ENCODE measurements at places on chromosomes 13 and 19. TPM values are rescaled to one million over a fixed set of nuclear protein-coding genes. Genes with fewer than 3 reads are reported as not detected.

The BIVM gene
- 6.7 TPM for total RNA-seq

The KIRREL2 gene
- total RNA-seq, result not detected

The KRTDAP gene
- not detected for total RNA-seq

The LIG4 gene
- total RNA-seq, result 4.6 TPM

The SLC15A1 gene
- total RNA-seq, result 1.7 TPM

The ZNF534 gene
- not detected for total RNA-seq

The REEP6 gene
- 34.7 TPM for total RNA-seq

The CEACAM3 gene
- not detected for total RNA-seq

The TLE6 gene
- 4.1 TPM for total RNA-seq

The LMTK3 gene
- 8.3 TPM for total RNA-seq

The CALR3 gene
- total RNA-seq, result not detected

The ZNF433 gene
- total RNA-seq, result 7.8 TPM

The ZNF211 gene
- 9.6 TPM for total RNA-seq

The CEACAM8 gene
- total RNA-seq, result not detected

The GRIK5 gene
- not detected for total RNA-seq

The LILRA5 gene
- total RNA-seq, result not detected

The POU2F2 gene
- 1.4 TPM for total RNA-seq

The TUBB4A gene
- total RNA-seq, result 6.0 TPM

The ERICH4 gene
- not detected for total RNA-seq

The ZNF729 gene
- total RNA-seq, result not detected

The ZNF563 gene
- 2.1 TPM for total RNA-seq

The LHB gene
- not detected for total RNA-seq

The SERTAD1 gene
- 16.1 TPM for total RNA-seq

The TEKTIP1 gene
- not detected for total RNA-seq

The AMER2 gene
- total RNA-seq, result not detected

The MATK gene
- total RNA-seq, result not detected

The YJEFN3 gene
- 8.1 TPM for total RNA-seq

The ATP5F1D gene
- total RNA-seq, result 187 TPM

The LGALS7B gene
- not detected for total RNA-seq

The ANGPTL4 gene
- total RNA-seq, result 6.7 TPM

The C19orf85 gene
- not detected for total RNA-seq

The METTL21C gene
- not detected for total RNA-seq

The ZNF470 gene
- 0.75 TPM for total RNA-seq

The CBARP gene
- 3.3 TPM for total RNA-seq

The SIGLECL1 gene
- total RNA-seq, result not detected

The CYP2F1 gene
- not detected for total RNA-seq

Data from PC-3 (cell line).